ENCODE measurements at places on chromosomes 5 and 9.

- DNase-seq: peak; percentile 45
Measured at GRCh38 chr9:86639899-86640379, 285.7 kb upstream of the TUT7 start.

DNA sequence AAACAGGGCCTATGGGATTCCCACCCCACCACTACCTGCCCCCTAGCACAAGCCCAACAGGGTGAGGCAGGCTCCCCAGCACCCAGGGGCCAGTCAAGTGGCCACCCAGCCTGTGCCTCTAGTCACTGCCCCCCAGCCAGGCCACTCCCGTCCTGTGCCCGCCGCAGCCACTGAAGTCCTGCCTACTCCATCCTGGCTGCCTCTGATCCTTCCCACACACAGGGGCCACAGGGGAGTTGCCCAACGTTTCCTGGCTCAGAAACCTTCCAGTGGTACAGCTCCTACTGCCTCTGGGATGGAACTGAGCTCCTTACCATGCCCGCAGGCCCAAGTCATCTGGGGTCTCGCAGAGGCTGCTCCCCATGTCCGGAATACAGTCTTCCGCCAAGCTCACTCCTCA lies 70.2 kb upstream of the STXBP1 start:
- peak; percentile 55 for DNase-seq

- no peak for DNase-seq
Measured at GRCh38 chr9:127720031-127720864, 4.4 kb downstream of the TTC16 start.

- DNase-seq: peak; percentile 25
Measured at GRCh38 chr5:78907255-78907891, 77.7 kb downstream of the ARSB start.

DNA sequence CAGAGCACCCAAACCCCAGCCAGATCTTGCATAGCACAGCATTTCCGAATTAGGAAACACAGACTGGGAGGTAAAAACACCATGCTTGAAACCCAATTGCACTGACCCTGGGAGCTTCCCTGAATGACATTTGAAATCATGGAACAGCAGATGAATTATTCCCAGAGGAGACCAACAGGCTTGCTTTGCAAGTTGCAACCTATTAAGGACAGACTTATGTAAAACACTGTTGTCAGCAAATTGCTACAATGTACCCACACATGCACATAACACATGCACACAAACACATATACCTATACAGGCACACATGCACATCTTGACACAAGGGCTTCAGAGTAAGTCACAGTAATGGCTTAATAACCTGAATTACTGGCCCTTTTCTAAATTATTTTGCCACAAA lies 984.8 kb downstream of the DNAH5 start:
- DNase-seq: no peak

GRCh38 chr5:91219803-91220371 lies 163.2 kb downstream of the ARRDC3 start:
- DNase-seq: no peak

DNA sequence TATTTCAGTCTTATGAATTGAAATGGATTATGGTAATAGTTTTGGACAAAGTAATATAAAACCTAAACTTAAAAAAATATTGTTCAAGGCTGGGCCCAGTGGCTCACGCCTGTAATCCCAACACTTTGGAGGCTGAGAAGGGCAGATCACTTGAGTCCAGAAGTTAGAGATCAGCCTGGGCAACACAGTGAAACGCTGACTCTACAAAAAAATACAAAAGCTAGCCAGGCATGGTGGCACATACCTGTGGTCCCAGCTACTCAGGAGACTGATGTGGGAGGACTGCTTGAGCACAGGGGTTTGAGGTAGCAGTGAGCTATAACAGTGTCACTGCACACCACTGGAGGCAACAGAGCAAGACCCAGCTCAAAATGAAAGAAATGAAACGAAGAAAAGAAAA lies 81.9 kb downstream of the SCAI start:
- no peak for DNase-seq

DNA sequence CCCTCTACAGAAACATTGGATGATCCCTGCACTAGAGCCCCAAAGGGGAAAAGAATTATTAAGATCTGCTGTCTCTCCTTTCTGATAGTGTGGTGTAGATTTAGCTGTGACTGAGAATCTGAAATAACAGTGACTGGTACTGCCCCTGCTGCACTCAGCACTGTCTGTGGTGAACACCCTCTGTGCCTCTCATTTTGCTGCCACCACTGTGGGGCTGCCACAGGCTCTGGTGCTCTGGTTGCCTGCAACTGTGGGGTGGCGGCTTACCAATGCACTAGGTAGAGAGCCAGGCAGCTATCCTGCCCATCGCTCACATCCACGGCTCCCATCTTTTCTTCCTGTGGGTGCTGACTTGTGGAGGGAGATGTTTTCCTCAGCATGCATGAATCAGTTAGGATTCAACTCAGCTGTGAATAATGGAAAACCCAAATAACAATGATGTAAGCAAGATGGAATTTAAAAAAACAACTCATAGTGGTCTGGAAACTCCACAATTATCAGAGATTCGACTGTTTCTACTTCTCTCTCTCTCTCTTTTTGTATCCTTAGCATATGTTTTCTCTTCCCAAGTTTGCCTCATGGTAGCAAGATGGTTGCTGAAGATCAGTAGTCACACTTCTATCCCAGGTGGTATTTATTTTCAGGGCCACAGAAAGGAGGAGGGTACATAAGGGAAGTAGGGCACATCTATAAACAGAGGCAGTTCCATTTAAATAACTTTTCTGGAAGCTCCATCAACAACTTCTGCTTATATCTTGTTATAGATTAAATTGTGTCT lies 99.8 kb upstream of the DAP start:
- no peak for DNase-seq

GRCh38 chr5:149572576-149573231 lies 8.6 kb upstream of the ARHGEF37 start:
- DNase-seq: no peak

GRCh38 chr9:37801287-37801850 lies 772 bp downstream of the DCAF10 start:
- no peak for DNase-seq

DNA sequence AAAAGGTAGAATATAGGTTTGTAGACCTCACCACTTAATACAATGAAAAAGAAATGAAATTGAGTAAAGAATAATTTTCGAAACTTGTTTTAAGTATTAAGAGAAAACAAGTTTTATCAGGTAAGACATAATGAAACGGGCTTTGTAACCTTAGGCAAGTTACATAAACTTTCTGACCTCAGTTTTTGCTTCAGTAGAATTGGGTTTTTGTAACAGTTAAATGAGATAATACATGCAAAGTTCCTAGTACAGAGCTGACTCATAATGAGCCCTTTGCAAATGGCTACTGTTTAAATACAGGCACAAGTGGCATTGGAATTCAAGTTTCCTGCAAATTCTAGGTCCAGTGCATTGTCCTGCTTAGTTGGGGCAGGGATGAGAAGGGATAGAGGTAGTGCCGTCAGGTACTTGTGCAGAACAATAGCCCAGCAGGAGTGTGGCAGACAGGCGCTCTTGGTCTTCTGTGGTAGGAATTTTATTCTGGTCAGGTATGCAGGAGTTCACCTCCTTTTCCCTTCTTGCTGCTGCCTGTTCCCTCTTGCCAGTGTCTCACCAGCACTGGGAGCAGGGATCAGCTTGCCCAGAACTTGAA lies 203.8 kb downstream of the PBX3 start:
- DNase-seq: no peak

DNA sequence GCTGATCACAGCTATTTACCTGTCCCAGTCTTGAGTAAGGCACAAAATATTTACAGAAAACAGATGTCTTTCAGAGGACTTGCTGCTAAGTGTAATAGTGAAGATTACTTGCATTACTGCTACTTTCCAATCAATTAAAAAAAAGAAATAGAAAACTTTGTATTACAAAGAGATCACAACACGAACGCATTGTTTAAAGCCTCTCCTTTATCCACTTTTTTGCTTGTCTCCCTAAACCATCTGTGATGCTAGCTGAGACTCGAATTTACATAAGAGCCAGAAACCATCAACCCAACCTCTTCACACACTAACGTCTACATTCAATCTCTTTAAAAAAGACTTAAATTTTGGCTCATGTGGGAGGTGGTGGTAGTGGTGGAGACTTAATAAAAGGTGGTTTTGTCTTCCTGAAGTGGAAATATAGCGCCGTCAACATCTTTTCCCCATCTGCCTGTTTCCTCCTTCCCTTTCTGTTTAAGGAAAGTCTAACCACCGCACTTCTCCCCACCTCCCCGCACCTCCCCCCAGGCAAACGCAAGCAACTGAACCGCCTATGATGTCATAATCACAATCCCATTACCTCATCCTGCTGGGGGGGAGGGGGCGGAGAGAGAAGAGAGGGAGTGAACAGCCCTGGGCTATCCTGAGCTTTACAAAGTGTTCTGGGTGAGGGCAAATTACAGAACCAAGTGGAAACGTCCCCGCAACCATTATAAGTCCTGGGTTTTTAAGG lies 948 bp upstream of the FAM53C start:
- peak; percentile 76 for DNase-seq

- DNase-seq: no peak
Measured at GRCh38 chr9:80399606-80400005, 827.8 kb downstream of the TLE4 start.

DNA sequence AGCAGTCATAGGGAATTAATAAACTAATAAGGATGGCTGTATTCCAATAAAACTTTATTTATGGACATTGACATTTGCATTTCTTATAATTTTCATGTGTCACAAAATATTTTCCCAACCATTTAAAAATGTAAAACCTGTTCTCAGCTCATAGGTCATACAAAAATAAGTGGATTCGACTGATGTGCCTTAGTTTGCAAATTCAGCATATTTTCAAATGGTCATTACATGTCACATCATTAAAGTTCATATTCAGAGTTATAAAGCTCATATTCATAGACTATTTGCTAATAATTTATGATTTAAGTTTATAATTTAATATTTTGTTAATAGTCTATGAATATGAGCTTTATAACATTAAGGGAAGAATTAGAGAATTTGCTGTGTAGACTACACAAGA lies 166.5 kb downstream of the LPAR1 start:
- no peak for DNase-seq

GRCh38 chr9:87959916-87960581 lies 14.3 kb downstream of the CDK20 start:
- peak; percentile 27 for DNase-seq

DNA sequence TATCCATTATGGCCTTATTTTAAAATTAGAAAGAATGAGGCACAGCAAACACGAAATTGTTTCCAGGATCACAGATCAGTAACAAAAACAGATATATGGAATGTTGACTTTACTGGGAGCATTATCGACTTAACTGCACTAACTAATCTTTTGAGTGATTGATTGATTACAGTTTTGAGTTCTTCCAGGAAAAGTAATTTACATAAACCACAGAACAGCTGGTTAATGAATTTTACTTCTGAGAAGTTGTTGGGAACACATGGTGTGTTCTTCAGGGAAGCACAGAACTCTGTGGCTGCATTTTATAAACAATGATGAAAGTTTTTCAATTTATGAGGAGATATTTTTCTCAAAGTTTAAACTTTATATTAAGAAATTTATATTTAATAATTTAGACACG lies 802.4 kb upstream of the ACO1 start:
- DNase-seq: no peak

DNA sequence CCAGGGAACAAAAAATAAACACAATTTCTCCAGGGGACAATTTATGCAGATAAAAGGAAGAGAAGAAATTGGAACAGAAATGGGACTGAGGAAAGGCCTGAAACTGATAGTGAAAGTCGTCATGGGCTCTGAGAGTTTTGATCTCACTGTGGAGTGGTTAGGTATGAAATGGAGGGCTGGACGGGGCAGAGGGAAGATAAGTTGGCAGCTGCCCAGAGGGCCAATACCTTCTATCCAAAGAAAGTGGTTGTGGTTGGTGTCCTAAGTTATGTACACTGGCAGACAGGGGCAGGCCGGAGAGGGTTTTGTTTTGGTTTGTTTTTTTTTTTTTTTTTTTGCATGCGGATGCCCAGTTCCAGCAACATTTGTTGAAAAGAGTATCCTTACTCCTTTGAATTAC lies 46.1 kb downstream of the ZNF618 start:
- no peak for DNase-seq

- no peak for DNase-seq
Measured at GRCh38 chr5:80101993-80102392, 66.8 kb downstream of the THBS4 start.

GRCh38 chr5:150485693-150486401 lies 22.1 kb upstream of the NDST1 start:
- DNase-seq: no peak

DNA sequence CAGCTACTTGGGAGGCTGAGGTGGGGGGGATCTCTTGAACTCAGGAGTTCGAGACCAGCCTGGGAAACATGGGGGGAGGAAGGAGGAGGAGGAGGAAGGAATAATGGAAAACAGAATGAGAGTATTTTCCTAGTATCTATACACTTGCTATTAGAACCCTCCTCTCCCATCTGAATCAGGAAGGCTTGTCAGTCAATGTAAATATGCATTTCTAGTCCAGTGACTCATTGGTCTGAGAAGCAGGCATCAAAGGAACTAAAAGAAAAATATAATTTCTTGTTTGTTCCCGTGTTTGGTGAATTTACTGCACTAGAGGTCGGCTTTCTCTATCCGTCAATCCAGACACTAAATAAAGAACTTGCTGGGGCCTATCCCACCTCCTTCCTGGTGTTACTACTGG lies 88.6 kb downstream of the AGTPBP1 start:
- DNase-seq: no peak

GRCh38 chr9:14256588-14256987 lies 57.4 kb downstream of the NFIB start:
- no peak for DNase-seq

All from trophoblast cell (in vitro differentiated cells and primary cell).